ENCODE measurements at places on chromosomes 7 and 10.

GRCh38 chr7:144834641-144835144 lies 1.2 kb downstream of the TPK1 start:
- peaks cover 42% of the 10 kb centered on the region for H3K4me1 ChIP-seq
- peak; percentile 23 for DNase-seq
- no peaks in the 10 kb centered on the region for H3K27me3 ChIP-seq

DNA sequence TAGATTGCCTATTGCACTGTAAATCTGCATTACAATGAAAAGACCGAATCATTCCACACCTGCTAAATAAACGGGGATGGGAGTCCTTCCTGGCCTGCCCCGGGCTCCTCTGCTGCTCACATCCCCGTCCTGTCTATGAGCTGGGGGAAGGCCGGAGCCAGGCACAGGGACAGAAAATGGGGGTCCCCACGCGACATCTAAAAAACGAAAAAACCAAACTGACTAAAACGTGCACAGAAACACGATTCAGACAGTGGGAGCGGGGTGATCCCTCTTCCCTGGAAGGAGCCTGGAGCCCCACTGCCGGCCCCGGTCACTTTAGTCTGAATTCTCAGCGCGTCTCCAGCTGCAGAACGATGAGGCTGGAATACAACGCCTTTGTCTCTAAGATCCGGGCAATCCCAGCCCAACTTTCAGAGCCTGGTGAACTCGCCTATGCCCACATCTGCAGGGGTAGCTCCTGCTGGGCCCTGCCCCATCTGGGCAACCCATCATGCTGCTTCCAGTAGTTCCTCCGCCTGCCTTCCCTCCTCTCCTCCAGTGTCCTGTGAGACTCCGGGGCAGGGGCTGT lies 78.0 kb downstream of the ADARB2 start:
- H3K27me3 ChIP-seq: peaks cover 6% of the 10 kb centered on the region
- no peaks in the 10 kb centered on the region for H3K36me3 ChIP-seq
- no peak overlapping the region for H3K4me3 ChIP-seq
- no peaks in the 10 kb centered on the region for H3K4me1 ChIP-seq
- no peak for DNase-seq
- H3K27ac ChIP-seq: no peak overlapping the region

DNA sequence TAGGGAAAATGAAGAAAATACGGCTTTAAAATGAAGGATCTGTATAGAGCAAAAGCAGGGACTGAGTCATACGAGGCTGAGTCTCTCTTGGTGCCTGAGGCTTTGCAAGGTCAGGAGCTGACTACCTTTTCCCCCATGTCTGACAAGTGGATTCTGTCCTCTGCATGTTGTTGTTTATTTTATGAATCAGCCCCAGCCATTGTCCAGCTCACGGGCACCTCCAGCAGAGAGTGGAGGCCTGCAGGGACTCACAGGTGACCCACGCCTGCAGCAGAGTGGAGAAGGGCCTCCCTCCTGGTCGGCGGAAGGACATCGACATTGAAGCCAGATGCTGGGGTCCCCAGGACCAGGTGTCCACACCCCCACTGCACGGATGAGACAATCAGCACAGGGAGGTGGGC lies 233.9 kb downstream of the WDR37 start:
- peaks cover 10% of the 10 kb centered on the region for H3K27me3 ChIP-seq
- H3K4me1 ChIP-seq: peaks cover 2% of the 10 kb centered on the region
- DNase-seq: no peak
- H3K4me3 ChIP-seq: no peak overlapping the region

GRCh38 chr7:97310-97841 lies 95.0 kb upstream of the FAM20C start:
- peaks cover 1% of the 10 kb centered on the region for H3K36me3 ChIP-seq
- no peak for DNase-seq
- H3K4me1 ChIP-seq: peaks cover 9% of the 10 kb centered on the region
- H3K4me3 ChIP-seq: no peak overlapping the region
- no peak overlapping the region for H3K27ac ChIP-seq
- H3K27me3 ChIP-seq: peaks cover 10% of the 10 kb centered on the region

DNA sequence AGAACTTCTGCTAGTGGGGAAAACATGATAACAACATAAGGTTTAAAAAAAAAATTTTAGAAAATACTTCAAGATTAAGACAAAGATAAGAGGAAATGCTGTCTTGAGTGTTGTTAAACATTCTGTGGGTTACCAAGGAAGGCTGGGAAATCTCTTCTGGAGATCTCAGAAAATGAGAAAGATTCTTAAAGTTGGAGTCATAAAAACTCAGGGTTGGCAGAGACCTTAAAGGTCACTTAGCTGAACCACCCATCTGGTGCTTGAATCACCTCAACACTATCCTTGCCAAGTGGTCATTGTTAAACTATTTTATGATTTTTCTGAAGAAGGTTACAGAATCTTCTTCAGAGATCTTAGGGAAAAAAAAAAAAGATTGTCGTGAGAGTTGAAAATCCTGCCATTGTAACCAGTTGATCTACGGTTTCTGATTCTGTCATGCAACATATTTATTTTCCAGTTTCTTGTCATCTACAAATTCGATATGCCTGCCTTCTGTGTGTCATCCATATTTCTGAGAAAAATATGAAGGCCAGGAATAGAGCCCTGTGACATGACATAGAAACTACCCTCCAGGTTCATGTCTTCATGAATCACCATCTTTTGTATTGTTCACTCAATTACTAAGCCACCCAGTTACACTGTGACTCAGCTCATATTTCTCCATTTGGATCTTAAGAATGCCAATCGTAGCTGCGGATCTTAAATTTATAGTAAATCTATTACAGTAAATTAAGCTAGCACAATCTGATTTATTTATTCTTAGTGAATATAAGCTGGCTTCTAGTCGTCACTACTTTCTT lies 179.2 kb downstream of the ST7 start:
- H3K4me1 ChIP-seq: peaks cover 33% of the 10 kb centered on the region
- peak overlapping the region; percentile 47 for H3K27ac ChIP-seq
- H3K27me3 ChIP-seq: no peaks in the 10 kb centered on the region
- no peak for DNase-seq

DNA sequence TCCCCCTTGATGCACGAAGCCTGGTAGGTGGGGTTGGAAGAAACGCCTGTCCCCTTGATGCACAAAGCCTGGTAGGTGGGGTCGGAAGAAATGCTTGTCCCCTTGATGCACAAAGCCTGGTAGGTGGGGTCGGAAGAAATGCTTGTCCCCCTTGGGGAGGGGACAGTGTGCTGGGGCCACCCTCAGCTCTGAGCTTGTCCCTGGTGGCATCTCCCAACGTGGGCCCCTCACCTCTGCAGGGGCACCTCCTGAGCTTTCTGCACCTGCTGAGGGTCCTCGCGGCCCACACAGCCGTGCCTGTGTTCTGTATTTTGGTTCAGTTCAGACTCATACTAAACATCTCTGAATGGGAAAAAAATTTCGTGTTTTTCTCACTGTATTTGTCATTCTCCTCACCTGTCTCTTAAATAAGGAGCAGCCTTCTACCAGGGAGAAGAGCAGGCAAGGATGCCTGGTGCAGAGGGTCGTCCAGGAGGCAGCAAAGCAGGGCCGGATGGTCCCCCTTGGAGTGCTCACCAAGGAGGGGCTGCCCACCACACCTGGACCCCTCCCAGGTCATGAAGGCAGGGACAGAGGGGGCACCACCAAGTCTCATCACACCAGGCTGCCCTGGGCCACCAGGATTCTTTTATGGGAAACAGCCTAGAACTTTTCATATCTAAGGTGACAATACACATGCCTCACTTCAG lies 24.7 kb downstream of the VIPR2 start:
- peaks cover under 1% of the 10 kb centered on the region for H3K4me1 ChIP-seq
- DNase-seq: no peak
- H3K27me3 ChIP-seq: peaks cover 18% of the 10 kb centered on the region
- no peak overlapping the region for H3K27ac ChIP-seq
- H3K36me3 ChIP-seq: no peaks in the 10 kb centered on the region
- H3K4me3 ChIP-seq: no peak overlapping the region

DNA sequence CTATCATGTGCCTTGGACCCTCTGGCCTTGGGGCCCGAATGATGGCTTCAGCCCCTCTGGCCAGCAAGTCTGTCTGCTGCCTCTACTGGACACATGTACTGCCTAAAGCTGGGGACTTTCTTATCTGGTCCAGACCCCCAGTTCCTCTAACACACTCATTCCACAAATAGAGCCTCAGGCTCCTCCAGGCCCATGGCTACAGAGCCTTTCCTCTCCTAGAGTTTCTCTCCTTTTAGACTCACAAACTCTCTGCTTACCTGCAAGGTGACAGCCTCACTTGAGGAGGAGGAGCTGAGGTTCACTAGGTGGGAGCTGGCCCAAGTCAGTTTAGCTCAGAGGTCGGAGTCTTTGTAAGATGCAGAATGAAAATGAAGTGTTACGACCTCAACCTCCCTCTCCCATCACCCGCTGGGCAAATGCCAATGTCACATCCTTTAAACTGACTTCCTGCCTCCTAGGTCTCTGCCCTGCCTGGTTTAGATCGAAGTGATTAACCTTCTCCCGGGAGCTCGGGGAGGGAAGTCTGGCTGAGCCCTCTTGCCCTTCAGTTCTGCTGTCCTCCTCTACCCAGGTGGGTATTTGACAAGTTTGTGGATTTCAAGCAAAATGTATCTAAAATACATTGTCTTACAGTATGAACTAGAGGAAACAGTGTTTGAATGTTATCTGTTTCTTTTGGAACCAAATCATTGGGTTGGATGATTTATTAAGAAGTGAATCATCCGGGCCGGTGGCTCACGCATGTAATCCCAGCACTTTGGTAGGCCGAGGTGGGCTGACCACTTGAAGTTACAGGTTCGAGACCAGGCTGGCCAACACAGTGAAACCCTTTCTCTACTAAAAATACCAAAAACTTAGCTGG lies 71.9 kb upstream of the TNS3 start:
- no peaks in the 10 kb centered on the region for H3K27me3 ChIP-seq
- H3K4me3 ChIP-seq: no peak overlapping the region
- DNase-seq: no peak

DNA sequence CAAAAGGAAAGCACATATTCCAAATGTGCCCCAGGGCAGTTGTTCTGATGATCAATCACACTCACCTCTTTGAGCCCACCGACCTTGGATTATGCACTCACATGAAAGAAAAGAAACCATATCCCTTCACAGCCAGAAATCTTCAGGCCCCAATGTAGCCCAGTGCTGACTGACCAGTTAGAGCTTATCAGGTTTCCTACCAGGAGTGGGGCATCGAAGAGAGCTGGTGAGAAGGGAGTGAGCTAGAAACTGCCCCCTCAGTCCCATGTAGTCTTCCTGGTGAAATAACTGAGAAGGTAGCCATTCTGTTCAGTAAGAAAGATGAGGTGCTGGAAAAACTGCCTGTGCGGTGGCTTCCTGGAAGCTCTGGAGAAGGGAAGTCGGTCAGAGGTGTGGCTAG lies 32.2 kb downstream of the NRCAM start:
- no peak overlapping the region for H3K4me3 ChIP-seq
- H3K36me3 ChIP-seq: no peaks in the 10 kb centered on the region
- H3K27me3 ChIP-seq: peaks cover 12% of the 10 kb centered on the region
- no peak overlapping the region for H3K27ac ChIP-seq
- peaks cover 7% of the 10 kb centered on the region for H3K4me1 ChIP-seq
- DNase-seq: no peak

DNA sequence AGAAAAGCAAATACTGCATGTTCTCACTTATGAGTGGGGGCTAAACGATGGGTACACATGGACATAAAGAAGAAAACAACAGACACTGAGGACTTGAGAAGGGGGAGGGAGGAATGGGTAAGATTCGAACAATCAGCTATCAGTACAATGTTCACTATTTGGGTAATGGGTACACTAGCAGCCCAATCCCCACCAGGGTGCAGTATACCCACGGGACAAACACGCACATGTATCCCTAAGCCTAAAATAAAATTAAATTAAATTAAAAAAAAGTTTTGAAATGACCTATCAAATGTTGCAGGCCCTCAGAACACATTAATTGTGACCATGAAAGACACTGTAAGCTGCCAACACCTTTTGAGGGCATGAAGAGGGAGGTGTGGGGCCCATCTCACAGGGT lies 316.0 kb downstream of the WDR37 start:
- H3K27ac ChIP-seq: no peak overlapping the region
- H3K27me3 ChIP-seq: peaks cover 9% of the 10 kb centered on the region
- no peaks in the 10 kb centered on the region for H3K4me1 ChIP-seq
- no peak overlapping the region for H3K4me3 ChIP-seq
- DNase-seq: no peak
- no peaks in the 10 kb centered on the region for H3K36me3 ChIP-seq

GRCh38 chr7:828793-829561 lies 3.3 kb upstream of the SUN1 start:
- DNase-seq: no peak
- H3K4me3 ChIP-seq: no peak overlapping the region
- H3K27ac ChIP-seq: no peak overlapping the region
- peaks cover 8% of the 10 kb centered on the region for H3K36me3 ChIP-seq

DNA sequence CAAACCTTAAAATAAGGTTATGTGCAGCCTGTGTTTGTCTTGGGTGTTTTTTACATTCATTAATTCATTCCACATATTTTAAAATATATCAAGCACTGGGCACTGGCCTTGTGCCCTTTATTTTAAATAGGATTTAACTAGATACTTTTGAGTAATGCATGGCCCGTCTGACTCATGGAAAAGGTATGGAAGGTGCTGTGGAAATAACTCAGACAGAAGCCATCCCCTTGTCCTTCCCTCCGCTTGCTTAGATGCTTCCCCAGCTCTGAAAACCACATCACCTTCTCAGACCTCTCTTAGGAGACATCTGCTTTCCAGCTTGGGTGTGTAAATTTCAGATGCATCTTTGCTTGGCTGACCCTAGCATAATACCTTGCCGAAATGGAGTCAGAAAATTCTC lies 30.5 kb downstream of the SLC18A2 start:
- no peaks in the 10 kb centered on the region for H3K4me1 ChIP-seq
- DNase-seq: no peak
- no peaks in the 10 kb centered on the region for H3K36me3 ChIP-seq
- no peak overlapping the region for H3K4me3 ChIP-seq

DNA sequence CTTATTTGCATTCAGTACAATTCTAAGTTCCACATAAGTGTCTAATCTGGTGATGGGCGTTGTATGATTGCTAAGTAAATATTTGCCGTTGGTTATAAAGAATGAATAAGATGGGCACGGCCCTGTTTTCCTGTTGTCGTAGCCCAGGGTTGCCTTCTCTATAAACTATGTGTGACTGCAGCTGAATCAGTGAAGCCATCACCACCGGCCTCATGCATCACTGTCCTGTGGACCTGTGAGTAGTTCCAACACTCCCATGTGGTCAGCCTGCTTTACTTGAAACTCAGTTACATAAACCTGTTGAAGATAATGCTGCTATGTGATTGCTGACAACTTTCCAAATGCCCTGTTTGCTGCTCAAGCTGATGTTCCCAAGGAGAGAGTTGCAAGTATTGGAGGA lies 21.6 kb upstream of the KLF6 start:
- DNase-seq: no peak
- H3K4me3 ChIP-seq: peak overlapping the region; percentile 77
- H3K27me3 ChIP-seq: no peaks in the 10 kb centered on the region
- peaks cover 75% of the 10 kb centered on the region for H3K4me1 ChIP-seq
- H3K36me3 ChIP-seq: peaks cover 2% of the 10 kb centered on the region
- H3K27ac ChIP-seq: peak overlapping the region; percentile 98

- no peaks in the 10 kb centered on the region for H3K4me1 ChIP-seq
- H3K27ac ChIP-seq: no peak overlapping the region
- H3K4me3 ChIP-seq: no peak overlapping the region
- H3K36me3 ChIP-seq: no peaks in the 10 kb centered on the region
Measured at GRCh38 chr10:124293616-124294449, 124.9 kb downstream of the OAT start.

GRCh38 chr7:28605427-28606085 lies 193.2 kb downstream of the CREB5 start:
- no peak overlapping the region for H3K27ac ChIP-seq
- H3K36me3 ChIP-seq: no peaks in the 10 kb centered on the region
- no peaks in the 10 kb centered on the region for H3K4me1 ChIP-seq

- no peaks in the 10 kb centered on the region for H3K27me3 ChIP-seq
- H3K36me3 ChIP-seq: peaks cover 63% of the 10 kb centered on the region
- H3K4me1 ChIP-seq: peaks cover 14% of the 10 kb centered on the region
- no peak for DNase-seq
- peak overlapping the region; percentile 88 for H3K27ac ChIP-seq
Measured at GRCh38 chr7:6026820-6027311, 4.3 kb upstream of the ANKRD61 start.
